Activated T-helper 2 cell treated with anti-CD3 and anti-CD28 coated beads, Interferon-gamma antibody, Interleukin-2, Interleukin-4, amounts not matched to agents 10 μg/mL and 5 μg/mL and 100 μg/mL, durations not matched to agents 14 hours and 24 hours and 36 hours (primary cell): ENCODE measurements at places on chromosomes 7 and 10. TPM values are rescaled to one million over a fixed set of nuclear protein-coding genes. Genes with fewer than 3 reads are reported as not detected.
A peak's percentile ranks its signal among the peaks of the same experiment; 100 is the strongest.

TRA2A gene
- total RNA-seq, result 105 and 115 TPM in 2 replicates

SORCS3 gene
- total RNA-seq, result not detected in 2 replicates

GJC3 gene
- 0.21 TPM in 1 of 2 replicates, not detected in the other for total RNA-seq

NUTM2B gene
- 0.59 and 1.1 TPM in 2 replicates for total RNA-seq

EGFR gene
- total RNA-seq, result not detected in 2 replicates

GOT1 gene
- 30.1 and 35.1 TPM in 2 replicates for total RNA-seq

ZNF212 gene
- 18.4 and 20.1 TPM in 2 replicates for total RNA-seq

GIMAP5 gene
- 42.9 and 46.7 TPM in 2 replicates for total RNA-seq

GRCh38 chr10:47378183-47378510, 5.9 kb downstream of the ZNF488 start:
- DNase-seq, result no peak

GRCh38 chr10:77458986-77459590, 178.5 kb downstream of the KCNMA1 start:
- no peak for DNase-seq

DNA sequence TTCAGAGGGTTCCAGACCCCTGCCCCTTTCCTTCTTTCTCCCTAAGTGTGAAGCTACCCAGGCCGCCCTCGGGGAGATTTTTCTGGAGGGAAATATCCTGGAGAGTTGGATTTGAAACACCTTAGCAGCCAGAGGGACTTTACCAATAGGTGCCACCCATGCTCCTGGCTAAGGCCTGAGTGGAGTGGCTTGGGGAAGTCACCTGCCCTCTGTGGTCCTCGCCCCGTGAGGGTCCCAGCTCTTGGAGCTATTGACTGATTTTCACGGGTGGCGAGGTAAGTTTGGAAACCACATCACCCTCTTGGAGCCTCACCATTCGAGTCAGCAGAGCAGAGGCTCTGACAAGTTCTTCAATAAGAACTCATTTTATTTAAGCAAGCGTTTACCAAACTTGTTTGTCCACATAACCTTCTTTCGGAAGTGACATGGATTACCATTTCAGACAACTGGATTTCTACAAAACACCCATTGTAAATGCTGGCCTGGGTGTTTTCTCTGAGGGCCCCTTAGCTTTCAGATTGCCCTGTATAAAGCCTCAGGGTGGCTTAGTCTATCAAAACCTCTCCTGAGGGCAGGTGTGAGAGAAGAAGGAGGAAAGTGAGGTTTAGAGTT, 20.4 kb downstream of the AQP1 start:
- no peak for DNase-seq

GRCh38 chr7:151089893-151090730, 3.8 kb downstream of the AGAP3 start:
- no peak for DNase-seq

GRCh38 chr10:102335184-102335583, 60.3 kb upstream of the NFKB2 start:
- no peak for DNase-seq

GRCh38 chr7:131880078-131880477, 323.6 kb upstream of the PODXL start:
- DNase-seq, result no peak

DNA sequence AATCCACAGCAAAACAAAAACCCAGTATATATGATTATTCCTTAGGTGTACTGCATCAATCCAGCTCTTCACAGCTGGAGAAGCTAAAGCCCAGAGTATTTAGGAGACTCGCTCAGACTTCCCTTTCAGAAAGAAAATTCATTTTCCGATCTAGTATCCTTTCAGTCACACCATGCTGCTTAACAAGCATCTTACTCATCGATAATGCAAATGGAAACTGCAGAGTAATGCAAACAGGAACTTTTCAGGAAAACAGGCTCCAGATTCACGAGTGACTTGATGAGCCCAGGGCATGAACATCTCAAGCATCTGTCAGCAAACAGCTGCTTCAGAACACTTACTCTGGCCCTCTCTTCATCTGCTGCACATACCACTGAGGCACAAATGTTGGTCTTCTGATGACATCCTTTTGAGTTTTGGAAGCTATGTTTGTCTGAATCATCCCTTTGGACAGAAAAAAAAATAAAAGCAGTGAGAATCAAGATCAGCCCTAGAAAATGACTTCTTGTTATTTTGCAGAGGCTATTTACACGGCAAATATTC, 24.9 kb upstream of the ZC3HAV1L start:
- DNase-seq, result no peak

- no peak for DNase-seq
Observed at GRCh38 chr10:52949899-52950298, 177.3 kb upstream of the MBL2 start.

DNA sequence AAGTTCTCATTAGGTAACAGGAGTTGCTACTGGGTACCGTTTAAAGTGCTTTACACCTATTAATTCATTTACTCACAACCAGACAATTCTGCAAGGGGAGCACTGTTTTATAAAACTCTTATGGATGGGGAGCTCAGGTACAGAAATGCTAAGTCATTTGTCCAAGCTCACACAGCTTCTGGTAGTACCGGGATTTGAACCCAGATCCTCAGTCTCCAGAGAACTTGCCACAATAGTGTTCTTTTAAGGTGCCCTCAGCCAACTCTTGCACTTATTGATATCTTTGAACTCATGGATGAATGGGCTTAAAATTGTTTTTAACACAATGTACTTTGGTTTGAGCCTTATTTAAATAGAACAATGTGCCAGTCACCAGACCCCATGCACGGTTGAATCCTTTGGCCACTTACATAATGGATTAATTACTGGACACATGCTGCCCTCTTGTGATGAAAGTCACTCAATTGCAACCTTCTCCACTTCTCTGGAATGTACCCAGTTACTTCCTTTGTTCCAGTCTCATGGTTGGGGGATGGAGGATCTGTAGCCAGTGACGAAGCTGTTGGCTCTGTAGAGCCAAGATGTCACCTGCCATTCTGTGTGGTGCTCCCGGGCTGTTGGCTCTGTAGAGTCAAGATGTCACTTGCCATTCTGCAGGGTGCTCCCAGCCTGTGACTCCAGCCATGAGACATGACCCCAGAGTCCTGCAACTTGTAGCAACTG, 65.6 kb downstream of the NOD1 start:
- DNase-seq, result no peak

- DNase-seq, result no peak
Observed at GRCh38 chr10:22003964-22004281, 393 bp upstream of the DNAJC1 start.

GRCh38 chr10:77571490-77571889, 66.1 kb downstream of the KCNMA1 start:
- no peak for DNase-seq

DNA sequence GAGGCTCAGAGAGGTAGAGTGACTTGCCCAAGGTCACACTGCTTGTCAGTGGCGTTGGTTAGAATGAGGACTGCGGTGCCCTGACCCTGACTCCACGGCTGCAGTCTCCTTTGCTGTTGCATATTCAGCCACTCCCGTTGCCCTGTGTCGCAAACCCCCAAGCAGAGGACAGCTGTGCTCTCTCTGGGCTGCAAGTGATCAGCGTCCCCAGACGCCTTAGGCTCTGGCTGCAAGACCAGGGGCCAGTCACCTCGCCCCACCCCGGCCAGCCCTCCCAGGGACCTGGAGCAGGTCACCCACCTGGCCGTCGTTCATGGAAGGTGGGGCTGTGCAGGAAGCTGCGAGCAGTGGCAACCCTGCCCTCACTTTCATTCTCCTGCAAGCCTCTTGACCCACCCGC, 51.7 kb upstream of the NANOS1 start:
- DNase-seq, result no peak

DNA sequence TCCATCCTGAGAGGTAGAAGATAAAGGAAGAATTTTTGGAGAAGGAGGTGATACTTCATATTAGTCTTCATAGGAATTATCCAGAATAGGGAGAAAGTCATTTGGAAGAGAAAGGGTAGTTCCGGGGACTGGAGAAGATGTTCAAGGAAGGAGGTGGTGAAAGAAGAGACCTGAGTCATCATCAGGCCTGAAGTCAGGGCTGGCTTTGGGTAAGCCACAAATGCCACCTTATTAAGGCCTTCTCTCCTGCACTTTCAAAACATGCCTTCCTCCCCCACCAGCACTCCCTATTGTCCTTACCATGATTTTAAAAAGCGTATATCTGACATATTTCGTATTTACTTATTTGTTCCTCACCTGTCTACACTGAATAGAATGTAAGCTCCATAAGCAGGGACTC, 112.2 kb upstream of the LRGUK start:
- DNase-seq, result no peak

DNA sequence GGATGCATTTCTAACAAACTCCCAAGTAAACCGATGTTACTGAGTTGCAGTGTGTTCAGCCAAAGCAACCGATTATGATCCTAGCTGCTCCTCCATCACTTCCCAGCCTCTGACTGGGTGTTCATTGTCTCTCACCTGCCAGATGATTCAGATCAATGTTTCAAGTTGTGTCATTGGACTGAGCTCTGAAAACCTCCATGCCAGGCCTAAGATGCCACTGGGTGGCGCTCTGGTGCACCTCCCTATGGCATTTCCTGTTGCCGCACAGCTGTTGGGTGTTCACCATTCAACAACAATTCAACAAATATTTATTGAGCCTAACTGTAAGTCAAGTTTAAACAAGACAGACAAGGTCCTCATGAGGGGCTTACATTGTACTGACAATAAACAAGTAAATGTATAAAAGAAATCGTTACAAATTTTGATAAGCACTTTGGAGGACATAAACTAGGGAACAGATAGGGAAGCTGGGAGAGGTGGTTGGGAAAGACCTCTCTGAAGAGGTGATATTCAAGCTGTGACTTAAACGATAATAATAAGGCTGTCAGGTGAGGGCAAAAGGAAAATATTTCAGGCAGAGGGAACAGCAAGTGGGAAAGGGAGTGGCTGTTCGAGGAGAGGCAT, 22.8 kb downstream of the RGR start:
- peak; percentile 63 for DNase-seq

- no peak for DNase-seq
Observed at GRCh38 chr10:130404476-130405055, 268.4 kb downstream of the GLRX3 start.

GRCh38 chr7:3957472-3958108, 656.5 kb downstream of the SDK1 start:
- no peak for DNase-seq

GRCh38 chr7:88185650-88186049, 34.2 kb downstream of the SRI start:
- no peak for DNase-seq

GRCh38 chr7:24757353-24758275, at the start of gene GSDME:
GSDME (minus strand) TSS chr7:24757464; CDS start chr7:24749774, 7,690 bp downstream.
- DNase-seq, result peak; percentile 24

DNA sequence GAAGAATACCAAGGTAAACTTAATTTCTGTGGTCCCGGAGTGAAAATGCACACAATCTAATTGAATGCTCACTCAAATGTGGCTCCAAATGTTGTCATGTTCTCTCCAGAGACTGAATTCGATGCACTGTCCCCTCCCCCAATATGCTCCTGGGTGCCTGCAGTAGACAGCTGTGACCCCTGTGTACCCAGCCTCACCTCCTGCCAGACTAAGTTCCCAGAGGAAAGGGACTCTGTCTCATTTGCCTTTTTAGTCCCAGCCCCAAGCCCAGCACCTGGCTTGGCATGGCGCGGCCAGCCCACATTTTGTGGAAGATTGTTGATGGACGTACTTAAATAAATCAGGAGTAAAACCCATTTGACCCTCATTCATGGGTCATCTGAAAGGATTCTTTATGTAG, 21.8 kb upstream of the FIGNL1 start:
- no peak for DNase-seq

- no peak for DNase-seq
Observed at GRCh38 chr10:3150961-3151360, 21.6 kb downstream of the PITRM1 start.

- DNase-seq, result no peak
Observed at GRCh38 chr10:62652564-62652963, 152.0 kb upstream of the ADO start.

- DNase-seq, result no peak
Observed at GRCh38 chr10:97040248-97040584, 145.5 kb downstream of the SLIT1 start.

GRCh38 chr7:55348502-55348901, 16.6 kb upstream of the LANCL2 start:
- no peak for DNase-seq

GRCh38 chr10:129373718-129374117, 93.3 kb upstream of the MGMT start:
- DNase-seq, result no peak

DNA sequence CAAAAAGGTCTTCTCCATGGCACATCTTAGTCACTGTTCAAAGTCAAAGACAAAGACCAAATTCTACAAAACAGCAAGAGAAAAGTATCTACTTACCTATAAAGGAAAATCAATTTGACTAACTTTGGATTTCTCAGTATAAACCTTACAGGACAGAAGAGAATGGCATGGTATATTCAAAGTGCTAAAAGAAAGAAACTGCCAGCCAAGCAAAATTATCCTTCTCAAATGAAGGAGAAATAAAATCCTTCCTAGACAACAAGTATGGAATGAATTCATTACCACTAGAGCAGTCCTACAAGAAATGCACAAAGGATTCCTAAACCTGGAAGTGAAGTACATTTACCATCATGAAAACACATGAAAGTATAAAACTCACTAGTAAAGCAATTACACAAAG, 235.5 kb downstream of the STK31 start:
- DNase-seq, result no peak

- DNase-seq, result no peak
Observed at GRCh38 chr7:20113427-20114027, 103.7 kb downstream of the MACC1 start.

DNA sequence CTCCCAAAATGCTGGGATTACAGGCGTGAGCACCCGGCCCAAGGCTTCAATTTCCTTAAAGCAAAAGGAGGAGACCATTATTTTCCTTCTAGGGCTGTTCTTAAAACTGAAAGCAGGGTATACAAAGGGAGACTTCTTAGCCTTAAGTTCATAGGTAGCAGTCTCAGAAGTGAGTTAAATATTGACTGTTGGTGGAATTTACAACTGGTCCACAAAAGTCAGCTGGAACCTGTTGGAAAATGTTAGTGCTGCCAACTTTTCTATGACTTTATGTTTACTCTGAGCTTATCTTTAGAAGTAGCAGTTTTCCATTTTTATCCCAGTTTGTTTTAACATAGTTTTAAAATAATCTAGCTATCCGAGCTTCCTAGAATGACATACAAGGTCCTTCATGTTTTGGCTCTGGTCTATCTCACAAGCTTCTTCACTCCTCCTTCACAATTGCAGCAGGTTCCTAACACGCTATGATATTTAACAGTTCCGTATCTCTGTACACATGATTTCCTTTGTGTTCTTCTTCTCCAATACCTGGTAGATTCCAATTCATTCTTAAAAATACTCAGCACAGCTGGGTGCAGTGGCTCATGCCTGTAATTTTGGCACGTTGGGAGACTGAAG, 3.3 kb downstream of the SLC26A3 start:
- DNase-seq, result no peak
